ENCODE measurements at places on chromosomes 1 and 21. TPM values are rescaled to one million over a fixed set of nuclear protein-coding genes. Genes with fewer than 3 reads are reported as not detected.

DNA sequence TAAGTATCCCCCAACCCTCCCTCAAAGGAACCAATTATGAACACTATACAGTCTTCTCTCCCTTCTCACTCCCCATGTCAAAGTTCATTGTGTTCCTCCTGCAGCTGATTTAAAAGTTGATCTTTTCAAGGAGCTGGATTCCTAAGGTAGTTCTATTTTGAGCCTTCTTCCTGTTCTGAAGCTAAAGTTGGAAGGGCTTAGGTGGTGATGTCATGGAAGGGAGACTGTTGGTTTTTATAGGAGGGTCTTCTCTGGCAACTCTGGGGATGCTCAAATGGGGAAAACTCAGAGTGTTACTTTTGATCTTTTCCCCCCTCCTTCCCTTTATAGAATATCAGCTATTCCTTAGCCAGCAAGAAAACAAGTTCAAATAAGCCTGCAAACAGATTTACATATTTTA is 83.0 kb upstream of the AK4 start:
- no peak for DNase-seq

- no peak for DNase-seq
These were observed 598.4 kb downstream of the RWDD3 start for GRCh38 chr1:95832370-95832769.

DNA sequence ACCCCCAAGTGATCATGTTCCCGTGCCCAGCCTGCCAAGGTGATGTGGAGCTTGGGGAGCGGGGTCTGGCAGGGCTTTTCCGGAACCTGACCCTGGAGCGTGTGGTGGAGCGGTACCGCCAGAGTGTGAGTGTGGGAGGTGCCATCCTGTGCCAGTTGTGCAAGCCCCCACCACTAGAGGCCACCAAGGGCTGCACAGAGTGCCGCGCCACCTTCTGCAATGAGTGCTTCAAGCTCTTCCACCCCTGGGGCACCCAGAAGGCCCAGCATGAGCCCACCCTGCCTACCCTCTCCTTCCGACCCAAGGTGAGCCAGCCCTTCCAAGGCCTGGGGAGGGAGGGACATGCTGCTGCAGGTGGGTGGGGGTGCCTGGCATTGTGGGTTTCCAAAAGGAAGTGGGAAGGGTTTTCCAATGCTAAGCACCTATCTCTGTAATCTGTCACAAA is 2.3 kb downstream of the TRIM46 start:
- no peak for DNase-seq

DNA sequence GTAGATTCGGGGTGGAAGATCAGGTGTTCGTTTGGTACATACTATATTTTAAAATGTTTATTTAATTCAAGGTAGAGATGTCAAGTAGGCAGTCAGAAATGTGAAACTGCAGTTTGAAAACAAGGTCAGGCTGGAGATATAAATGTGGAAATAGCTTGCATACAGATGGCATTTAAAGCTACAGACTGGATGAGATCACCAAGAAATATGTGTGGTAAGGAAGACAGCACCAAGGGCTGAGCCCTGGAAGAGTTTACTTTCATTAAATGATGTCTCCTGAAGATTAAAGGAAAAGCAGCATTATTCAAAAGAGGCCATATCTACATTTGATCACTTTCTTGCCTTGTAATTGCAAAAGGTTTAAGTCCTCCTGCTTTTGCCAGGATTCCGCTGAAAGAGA is 271.3 kb downstream of the PTBP2 start:
- no peak for DNase-seq

DNA sequence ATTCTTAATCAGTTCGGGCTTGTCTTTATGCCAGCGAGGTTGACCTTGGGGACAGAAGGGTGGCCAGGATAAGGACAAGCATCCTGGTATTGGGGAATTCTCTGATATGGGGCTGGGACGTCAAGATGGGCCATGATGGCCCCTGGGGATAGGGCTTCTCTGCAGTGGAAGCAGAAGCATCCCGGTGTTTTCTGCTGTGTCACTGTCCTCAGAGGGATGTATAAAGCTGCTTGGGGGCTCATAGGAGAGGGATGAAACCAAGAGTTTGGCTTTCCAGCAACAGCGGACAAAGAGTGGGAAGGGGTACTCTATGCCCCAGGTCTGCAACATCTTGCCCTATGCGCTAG is 1.4 kb upstream of the ATP1B1 start:
- DNase-seq = no peak

GRCh38 chr1:220516722-220517042 is 11.3 kb upstream of the MARK1 start:
- DNase-seq = no peak

- DNase-seq = no peak
These were observed 1369.1 kb upstream of the ADGRL4 start for GRCh38 chr1:80375662-80376061.

DNA sequence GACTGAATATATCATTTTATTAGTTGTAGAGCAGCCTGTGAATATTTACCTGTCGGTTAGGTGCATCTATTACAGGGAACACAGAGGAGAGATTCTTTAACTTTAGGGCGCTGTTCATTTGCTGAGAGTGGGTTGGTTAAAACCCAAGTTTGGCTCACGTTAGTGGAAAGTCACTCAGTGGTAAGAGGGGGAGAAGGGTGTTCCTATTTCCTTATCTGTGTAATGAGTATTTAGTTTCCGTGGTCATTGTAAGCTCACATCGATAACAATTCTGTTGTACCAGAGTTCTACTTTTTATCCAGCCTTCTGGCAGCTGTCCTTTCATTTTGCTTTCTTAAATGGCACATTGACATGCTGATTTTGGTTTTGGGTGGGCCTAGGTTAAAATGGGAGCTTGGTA is 773.2 kb upstream of the ADAMTS5 start:
- no peak for DNase-seq

Gene OR2T27
- not detected for total RNA-seq

DNA sequence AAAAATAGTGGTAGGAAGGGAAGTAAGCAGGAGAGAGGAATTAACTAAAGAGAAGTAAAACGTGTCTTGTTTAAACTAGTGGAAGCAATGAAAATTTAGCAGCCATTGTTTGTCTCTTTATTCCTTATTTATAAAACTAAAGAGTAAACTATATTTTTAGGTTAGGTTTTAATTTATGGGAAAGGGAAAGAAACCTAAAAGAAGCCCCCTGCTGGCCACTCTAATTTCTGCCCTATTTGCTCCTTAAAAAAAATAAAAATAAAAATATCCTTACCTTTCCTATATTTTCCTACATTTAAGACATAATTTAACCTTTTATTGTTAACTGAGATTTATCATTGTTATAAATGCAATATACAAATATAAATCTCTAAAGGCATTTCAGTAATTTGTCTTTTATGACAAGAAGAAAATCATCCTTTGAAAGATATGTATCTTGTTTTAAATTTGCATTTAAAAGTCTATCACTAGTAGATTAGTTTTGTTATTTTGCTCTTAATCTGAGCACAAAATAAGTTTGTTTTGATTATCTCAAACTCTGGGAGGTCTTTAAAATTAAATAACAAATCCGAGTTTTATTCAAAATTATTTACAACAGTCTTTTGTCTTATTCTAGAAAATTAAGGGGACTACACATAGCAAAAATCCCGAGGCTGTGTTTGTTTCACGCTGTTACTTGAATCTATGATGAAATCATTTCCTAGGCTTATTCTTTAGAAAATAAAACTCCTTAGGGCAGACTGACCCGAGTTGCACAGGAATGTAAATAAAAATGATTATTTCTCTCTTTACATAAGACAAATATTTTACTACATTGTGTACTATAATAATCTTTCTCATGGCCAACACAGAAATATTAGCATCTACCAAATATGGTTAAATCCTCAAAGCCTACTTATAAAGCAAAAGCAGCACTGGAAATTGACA is 201.7 kb downstream of the NRIP1 start:
- DNase-seq = no peak

DNA sequence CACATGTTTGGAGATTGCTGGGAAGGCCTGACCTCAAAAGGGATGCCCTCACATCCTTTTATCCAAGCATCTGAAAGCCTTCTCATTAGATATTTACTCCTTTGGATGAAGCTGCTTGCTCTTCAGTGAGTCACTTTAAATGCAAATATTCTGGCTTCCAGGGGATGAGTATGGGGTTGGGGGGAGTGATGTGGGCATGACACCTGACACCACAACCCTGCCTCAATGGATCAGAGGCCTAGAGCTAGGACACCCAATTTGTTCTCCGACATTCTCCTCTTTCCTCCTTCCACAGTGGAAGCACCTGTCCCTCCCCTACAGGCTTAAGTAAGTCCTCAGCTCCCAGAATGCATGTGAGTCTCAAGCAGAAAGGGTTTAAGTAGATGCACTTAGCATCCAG is 238.3 kb downstream of the OMA1 start:
- DNase-seq = no peak

Gene TFAP2E
- total RNA-seq = 3.1 TPM

DNA sequence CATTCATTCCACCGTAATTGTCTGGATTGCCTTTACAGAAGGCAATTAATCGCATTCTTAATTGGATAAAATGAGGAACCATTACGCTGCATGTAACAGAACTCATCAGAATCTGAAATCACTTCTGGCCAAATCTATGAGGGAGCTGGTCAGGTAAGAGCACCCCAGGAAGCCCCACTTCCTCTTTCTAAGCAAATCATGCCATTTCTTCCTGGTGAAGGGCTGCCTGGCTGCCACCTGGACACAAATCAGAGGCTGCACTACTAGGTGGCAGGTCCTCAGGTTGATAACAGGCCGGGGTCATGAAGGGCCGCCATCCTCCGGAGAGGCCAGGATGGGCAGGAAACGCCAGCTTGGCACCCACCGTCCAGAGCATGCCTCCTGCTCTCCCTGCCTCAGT is 73.7 kb downstream of the CAPZB start:
- DNase-seq = no peak

Measured in T-cell (primary cell).